ENCODE measurements at places on chromosomes 7 and 10.

GRCh38 chr7:35694161-35694783 is 663 bp downstream of the HERPUD2 start:
- DNase-seq, result peak; percentile 5

DNA sequence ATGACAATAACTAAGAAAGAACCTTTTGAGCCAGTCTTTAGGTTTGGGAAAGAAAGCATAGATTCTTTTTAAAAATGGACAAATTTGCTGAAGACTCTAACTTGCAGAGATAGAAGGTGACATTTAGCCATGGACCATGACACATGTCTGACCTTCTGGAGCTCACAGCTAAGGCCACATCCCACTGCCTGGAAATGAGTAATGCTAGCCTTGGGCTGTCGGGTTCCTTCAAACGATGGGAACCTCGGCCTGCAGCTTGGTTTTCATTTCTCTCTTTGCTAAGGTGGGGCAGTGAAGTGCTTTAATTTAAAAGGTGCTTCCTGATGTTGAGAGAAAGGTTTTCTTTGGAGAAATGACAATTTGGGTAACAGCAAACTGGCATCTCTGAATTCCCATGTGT is 223.2 kb downstream of the FANK1 start:
- no peak for DNase-seq

GRCh38 chr7:90752051-90752450 is 155.9 kb downstream of the CDK14 start:
- DNase-seq, result no peak

DNA sequence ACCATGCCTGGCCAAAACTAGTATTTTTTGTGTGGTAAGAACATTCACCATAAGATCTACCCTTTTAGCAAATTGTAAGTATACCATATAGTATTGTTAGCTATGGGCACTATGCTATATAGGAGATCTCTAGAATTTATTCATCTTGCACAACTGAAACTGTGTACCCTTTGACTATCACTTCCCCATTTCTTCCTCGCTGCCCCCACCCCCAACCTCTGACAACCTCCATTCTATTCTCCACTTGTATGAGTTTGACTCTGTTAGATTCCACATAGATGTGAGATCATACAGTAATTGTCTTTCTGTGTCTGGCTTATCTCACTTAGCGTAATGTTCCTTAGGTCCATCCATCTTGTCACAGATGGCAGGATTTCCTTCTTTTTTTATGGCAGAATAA is 3.6 kb downstream of the CASP7 start:
- no peak for DNase-seq

- DNase-seq, result no peak
These were observed 67.9 kb downstream of the DAGLB start for GRCh38 chr7:6379886-6380285.

DNA sequence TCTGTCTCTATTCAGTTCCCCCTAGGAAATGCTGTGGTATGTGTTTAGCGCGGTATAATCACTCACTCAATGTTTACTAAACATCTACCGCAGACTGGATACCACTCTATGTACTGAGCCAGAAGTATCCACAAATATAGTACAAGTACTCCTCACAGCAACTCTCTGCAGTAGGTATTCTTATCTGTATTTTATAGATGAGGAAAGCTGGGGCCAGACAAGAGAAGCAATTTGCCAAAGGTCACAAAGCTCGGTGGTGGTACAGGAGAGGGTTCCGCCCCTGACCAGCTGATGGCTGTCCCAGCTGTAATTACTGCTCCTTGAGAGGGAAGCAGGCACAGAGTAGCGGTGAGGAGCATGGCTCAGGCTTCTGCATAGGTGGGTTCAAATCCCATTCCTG is 184.1 kb downstream of the DOCK4 start:
- no peak for DNase-seq

DNA sequence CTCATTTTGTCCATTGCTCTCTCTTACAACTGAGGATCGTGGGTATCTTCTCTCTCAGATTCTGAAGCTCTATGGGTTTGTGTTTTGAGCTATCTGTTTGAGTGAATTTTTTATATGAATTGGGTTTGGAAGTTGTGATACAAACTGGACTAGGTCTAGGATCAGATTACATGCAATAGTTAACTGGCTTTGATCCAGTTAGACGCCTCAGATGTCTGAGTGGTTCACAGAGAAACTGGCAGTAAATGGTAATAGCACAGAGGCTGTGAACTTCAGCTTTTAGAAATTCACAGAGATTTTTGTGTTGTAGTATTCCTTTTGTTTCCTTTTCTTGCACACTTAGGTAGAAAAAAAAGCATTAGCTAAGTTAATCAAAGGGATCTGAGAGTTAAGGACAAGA is 12.7 kb upstream of the DNMBP start:
- DNase-seq, result no peak

GRCh38 chr7:32381024-32381601 is 109.1 kb downstream of the LSM5 start:
- DNase-seq, result no peak

GRCh38 chr10:13823096-13823708 is 236.4 kb downstream of the PRPF18 start:
- no peak for DNase-seq

DNA sequence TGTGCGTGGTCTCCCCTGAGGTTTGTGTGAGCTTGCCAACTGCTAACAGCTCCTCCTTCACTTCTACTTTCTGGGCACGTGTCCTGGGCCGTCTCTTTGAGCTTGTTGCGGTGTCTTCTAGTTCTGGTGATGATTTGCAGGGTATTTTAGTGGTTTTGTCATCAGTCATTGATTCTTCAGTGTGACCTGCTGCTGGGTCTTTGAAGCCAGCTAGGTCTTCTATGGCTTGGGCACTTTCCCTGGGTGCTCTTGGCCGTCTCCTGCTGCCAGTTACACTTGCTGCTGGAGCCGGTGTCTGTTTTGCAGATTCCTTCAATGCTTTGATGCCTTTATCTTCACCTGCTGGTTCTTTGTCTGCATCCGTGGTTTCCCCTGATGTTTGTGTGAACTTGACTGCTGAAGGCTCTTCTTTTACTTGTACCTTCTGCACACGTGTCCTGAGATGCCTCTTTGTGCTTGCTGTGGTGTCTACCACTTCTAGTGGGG is 23.0 kb downstream of the MKI67 start:
- DNase-seq, result no peak

GRCh38 chr10:94052866-94053791 is 59.4 kb downstream of the PLCE1 start:
- no peak for DNase-seq

DNA sequence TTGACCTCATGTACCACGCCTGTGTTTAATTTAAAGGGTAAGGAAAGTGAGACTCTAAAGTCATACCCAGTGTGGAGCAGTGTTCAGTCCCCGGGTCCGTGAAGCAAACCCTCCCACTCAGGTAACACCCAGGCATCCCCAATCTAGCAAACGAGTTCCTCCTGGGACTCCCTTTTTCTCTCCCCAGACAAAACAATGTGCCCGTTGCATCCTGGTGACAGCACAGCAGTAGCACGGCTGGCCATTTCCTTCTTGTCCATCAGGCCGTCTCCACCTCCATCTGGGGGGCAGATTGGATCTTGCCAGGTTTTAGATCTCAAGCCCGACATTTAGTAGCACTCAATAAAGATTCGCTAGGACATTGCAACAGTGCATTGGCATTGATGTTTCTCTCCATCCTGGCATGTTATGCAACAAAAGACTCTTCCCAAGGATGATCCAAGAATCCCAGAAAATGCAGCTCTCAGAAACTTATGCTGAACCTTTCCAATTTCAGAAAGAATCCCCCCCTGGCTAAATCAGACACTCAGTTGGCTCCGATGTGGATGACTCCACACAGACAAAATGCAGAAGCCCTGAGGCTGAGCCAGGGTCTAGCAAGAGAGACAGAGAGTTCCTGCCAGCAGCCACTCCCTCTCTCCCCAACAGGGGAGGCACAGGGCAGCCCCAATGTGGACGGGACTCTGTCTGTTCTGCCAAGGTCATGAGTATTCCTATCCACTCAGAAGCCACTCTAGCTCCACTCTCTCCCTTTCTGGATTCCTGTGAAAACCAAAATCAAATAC is 274.5 kb upstream of the MGMT start:
- DNase-seq, result no peak

DNA sequence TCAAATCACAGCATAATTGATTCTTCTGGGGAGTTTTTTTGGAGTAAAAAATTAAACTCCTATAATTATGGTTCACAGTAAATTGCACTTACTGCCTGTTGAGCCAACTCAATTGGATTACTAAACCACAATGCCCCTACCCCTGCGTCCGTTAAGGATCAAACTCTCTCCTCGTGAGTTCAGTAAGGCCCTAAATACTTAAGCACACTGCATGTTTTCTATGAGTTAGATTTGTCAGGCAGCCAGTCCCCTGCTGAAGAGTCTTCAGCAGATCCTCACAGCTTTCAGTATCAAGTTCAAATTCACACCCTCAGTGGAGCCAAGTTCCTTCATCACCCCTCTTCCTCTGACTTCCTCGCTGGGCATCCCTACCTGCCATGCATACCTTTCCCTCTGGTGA is 275.0 kb upstream of the BMPER start:
- no peak for DNase-seq

- no peak for DNase-seq
These were observed 14.7 kb downstream of the PTPRZ1 start for GRCh38 chr7:121887634-121888033.

DNA sequence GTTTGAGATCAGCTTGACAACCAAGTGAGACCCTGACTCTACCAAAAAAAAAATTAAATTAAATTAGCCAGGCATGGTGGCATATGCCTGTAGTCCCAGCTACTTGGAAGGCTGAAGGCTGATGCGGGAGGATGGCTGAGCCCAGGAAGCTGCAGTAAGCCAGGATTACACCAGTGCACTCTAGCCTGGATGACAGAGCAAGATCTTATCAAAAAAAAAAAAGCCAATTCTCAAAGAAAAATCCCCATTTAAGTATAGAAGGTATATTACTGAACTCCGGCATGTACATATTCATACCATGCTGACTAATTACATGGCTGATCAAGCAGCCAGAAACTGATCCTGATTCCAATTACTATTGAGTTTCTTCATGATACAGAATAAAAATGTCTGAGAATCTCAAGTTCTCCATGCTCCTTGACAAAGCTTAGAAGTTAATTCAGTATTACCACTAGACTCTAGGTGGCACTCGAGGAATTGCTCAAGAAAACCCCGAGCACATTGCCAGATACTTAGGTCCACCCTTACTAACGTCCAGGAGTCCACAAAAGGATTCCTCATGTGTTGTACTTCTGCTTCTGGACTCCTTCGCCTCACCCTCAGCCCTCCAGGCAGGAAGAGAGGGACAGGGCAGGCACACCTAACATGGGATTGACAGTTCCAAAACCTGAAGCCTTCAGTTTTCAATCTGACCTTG is 148.9 kb downstream of the PARD3 start:
- no peak for DNase-seq

- no peak for DNase-seq
These were observed 93.7 kb downstream of the DGKI start for GRCh38 chr7:137753067-137753466.

DNA sequence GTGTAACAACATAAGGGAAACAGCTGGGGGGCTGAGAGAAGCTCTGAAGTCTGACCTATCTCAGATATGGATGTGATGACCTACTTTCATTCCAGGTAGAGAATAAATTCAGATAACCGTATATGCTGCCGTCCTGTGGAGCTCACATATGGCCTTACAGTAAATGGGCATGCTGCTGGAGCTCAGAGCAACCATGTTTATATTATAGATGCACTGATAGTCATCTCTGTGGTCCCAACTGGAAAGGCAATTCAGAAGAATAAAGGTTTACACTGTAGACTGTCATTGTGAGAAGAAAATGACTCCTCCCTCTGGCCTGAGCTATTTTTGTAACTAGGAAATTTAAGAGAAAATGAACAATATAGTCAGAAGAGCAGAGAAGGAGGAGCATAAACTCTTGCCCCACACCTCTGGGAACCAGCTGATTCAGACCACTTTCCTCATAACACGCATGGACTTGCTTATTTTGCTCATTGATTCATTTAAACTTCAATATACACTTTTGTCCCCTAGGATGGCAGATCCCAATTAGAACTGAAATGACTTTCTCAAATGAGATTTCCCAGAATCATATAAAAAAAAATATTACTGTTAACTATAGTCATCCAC is 69.9 kb upstream of the NXPH1 start:
- no peak for DNase-seq

- DNase-seq, result peak; percentile 37
These were observed 158.2 kb downstream of the CELF2 start for GRCh38 chr10:11175823-11176243.

DNA sequence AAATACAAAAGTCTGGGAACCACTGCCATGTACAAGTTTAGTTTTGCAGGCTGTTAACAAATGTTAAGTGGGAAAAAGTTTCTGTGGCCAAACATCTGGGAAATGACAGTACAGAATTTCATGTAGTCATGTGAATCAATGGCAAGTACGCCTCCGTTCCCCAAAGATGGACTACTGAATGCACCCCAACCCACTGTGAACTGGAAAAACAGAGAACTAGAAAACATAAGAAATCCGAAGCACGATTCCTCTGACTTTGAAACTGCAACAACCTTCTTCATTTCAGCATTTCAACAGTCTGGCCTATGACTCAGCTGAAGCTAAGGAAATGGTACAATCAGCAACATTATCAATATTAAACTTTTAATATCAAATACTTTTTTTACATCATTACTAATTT is 41.8 kb downstream of the MCMBP start:
- no peak for DNase-seq

DNA sequence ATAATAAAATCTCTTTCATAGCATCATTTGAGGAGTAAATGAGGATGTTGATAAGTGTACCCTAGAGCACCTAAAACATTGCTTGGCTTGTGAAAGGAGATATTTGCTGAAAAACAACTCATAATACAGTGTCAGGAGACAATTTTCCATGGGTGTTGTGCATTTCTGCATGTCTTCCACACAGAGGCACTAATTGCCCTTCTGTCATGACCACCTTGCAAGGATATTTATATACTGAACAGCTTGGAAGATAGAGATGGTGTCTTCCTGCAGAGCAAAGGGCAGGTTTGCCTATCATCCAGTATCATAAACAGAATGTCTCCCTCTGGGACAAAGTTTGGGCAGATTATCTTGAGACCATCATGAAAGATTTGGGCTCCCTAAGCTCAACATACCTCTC is 495.2 kb upstream of the LRRN3 start:
- DNase-seq, result no peak

DNA sequence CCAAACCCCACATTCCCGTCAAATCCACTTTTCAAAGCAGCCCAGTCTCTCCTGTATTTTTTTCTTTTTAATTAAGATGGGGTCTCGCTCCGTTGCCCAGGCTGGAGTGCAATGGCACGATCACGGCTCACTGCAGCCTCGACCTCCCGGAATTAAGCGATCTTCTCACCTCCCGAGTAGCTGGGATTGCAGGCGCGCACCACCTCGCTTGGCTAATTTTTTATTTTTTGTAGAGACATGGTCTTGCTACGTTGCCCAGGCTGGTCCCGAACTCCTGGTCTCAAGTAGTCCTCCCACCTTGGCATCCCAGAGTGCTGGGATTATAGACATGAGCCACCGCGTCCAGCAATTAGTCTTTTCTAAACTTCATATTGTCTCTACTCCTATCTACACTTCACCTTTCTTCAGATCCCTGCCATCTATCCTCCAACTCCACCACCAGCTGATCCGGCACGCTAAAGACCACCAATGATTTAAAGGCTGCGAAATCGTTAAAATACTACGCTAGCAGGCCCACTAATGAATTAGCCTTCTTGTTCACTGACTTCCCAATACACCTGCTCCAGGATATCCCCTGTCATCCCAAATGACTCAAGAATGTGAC is 525 bp upstream of the CHUK start:
- no peak for DNase-seq
